ENCODE measurements at places on chromosomes 2 and 18.

DNA sequence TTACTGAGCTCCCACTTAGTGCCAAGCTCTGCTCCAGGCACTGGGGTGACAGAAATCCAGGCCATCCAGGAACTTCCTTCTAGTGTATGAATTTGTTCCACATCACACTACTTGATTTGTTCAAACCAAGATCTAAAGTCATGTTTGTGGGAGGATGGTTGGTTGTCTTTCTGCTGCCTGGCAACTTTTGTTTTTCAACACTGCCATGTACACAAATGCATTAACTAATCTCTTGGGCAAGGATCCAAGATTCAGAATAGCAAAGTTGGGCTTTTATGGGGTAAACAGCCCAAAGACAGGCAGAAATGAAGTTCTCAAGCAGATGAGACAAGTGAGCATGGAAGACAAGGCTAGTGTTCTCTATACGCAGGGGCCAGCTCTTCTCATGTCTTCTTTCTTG lies 53.4 kb upstream of the PROKR1 start:
- no peak for DNase-seq

- DNase-seq: no peak
Observed at GRCh38 chr2:44126106-44126797, 42.4 kb upstream of the PPM1B start.

DNA sequence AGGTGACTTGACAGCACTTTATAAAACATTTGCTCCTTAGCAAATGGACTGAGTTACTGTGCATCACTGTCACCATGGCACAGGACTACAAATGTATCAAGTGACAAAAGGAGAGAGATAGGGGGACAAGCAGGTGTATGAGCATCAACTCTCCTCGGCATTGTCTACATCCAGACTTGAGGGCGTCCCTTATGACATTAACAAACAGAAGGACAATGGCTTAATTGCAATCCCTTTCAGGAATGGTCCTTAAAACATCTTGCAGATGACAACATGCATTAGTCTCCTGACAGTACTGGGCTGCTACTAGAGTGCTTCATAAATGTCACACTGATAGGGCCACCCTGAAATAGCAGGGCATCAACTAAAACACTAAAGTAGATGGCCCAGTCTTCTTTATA lies 198.8 kb downstream of the PDE1A start:
- DNase-seq: no peak

GRCh38 chr2:159449504-159450124 lies 163.1 kb upstream of the WDSUB1 start:
- no peak for DNase-seq

DNA sequence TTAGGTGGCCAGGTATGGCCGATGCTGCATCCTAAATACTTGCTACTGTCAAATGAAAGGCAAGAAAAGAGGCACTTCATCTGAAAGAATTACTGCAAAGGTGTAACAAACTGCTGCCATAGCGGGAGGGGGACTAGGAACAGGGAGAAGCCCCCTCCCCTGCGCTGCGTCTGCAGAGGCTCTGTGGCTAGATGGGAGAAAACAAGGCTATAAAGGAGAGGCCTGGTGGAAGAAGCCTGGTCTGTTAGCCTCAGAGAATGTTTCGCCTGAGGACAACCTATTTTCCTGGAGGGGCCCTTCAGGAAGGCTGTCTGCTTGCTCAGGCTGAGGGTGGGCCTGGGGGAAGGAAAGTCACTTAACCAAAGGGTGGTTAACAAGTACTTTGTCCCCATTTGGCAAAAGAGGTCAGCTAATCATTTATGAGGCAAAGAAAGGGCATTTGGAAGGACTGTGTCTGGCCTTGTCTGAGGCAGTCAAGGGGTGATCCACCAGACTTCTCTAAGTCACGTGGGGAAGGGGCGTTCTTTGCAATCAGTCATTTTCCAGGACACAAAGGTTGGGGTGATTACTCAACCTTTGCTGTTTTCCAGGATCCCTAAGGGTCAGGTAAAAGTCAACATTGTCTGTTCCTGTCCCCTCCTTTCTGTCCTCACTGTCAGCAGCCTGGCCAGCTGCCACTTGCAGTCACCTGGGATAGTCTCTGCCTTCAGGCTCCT lies 103.0 kb upstream of the TMEM200C start:
- no peak for DNase-seq

DNA sequence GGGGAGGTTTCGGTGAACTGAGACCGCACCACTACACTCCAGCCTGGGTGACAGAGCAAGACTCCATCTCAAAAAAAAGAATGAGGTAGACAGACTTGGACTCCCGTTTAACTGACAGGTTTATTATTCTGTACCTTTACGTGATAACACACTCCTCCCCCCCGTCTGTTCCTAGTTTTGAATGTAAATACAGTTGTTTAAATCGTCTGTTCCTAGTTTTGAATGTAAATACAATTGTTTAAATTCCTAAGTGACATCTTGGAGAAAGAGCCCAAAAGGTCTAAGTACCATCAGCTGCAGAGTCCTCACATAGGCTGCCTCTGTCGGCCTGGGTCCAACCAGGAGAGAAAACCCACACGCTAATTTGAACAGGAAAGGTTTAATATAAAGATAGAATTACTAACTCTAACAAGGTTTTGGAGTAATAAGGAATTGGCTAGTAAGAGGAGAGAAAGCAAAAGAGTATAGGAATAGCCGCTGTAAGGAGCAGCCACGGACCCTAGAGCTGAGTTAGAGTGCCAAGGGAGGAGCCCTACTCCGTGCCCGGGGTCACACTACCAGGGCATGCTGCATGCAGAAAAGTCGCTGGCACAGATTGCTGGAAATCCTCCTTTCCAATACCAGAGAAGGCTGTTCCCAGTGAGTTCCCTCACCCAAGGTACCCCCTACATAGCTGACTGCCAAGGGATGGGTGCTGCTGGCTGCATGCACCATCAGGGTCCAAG lies 83.5 kb upstream of the RANBP2 start:
- DNase-seq: no peak

- DNase-seq: no peak
Observed at GRCh38 chr2:12915787-12916186, 199.1 kb downstream of the TRIB2 start.

- no peak for DNase-seq
Observed at GRCh38 chr2:237696461-237696860, 69.1 kb downstream of the LRRFIP1 start.

DNA sequence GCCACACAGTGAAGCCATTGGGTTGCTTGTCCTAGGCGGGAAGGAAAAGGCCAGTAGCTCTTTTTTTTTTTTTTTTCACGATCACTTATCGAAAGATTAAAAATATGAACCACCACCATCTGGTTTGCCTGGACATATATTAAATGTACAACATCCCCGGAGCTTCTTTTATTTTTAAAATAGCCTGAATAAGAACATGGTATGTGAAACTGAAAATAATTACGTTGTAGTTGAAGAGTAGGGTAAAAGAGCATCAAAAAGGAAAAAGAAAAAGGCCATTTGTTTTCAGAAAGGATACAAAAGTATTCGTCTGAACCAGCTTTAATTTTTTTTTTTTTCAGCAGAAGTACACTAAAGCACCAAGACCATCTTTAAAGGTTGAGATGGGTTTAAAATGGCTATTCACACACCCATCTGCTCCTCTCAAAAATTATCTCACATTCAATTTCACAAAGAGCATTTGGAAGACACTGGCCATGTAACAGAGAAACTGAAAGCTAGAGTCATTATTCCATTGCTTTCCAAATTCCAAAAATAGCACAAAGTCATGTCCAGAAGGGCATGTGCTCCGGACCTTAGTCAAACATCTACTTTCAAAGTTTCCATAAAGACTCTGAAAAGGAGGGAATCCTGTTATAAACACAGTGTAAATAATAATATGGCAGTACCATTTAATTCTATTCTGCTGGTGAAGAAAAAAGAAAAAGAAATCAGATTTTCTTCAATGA lies 82.9 kb downstream of the SCN3A start:
- no peak for DNase-seq

DNA sequence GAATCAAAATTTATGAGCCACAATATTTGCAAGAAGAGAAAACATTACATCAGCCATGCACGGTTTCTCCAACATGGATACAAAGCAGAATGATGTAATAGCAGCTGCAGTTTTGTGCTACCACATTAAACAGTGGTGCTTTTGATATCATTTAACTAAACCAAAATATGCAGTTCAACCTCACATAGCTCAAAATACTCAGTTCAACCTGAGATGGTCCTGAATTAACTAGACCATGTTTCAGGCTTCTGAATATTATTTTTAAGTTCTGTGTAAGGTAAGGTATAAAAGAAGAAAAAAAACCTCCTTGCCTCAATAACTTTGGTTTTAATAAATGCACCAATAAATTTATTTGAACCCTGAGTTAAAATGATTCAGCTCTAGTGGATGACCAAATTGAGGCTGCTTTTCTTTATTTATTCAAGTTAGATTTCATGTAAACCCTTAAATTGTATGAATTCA lies 18.8 kb upstream of the TSPYL6 start:
- DNase-seq: no peak

GRCh38 chr2:234098681-234099080 lies 48.2 kb downstream of the SPP2 start:
- DNase-seq: no peak

- no peak for DNase-seq
Observed at GRCh38 chr2:65199166-65199565, 28.5 kb upstream of the ACTR2 start.

DNA sequence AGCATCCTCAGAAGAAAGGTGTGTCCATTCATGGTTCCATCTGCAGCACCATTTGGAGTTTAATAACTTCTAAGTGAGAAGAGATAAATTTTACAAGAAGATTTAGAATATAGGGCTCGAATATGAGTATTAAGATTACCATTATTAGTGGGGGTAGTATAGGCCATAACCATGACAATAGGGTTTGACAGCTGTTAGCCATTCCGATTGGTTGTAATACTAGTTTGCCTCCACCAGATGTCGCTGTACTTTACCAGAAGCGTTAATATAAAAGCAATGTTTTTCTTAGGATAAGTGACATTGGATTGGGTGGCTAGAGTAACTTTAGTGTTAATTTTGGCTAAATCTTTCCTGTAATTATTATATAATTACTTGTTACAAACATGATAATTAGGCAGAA lies 107.5 kb upstream of the SRD5A2 start:
- no peak for DNase-seq

DNA sequence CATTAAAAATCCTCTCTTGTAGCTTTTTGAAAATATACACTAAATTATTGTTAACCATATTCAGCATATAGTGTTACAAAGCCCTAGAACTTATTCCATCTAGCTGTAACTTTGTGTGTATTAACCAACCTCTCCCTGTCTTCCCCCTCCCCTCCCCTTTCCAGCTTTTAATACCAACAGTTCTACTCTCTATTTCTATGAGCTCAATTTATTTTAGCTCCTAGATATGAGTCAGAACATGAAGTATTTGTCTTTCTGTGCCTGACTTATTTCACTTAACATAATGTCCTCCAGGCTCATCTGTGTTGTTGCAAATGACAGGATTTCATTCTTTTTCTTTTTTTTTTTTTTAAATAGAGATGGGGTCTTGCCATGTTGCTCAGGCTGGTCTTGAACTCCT lies 45.1 kb downstream of the GPD2 start:
- DNase-seq: no peak

DNA sequence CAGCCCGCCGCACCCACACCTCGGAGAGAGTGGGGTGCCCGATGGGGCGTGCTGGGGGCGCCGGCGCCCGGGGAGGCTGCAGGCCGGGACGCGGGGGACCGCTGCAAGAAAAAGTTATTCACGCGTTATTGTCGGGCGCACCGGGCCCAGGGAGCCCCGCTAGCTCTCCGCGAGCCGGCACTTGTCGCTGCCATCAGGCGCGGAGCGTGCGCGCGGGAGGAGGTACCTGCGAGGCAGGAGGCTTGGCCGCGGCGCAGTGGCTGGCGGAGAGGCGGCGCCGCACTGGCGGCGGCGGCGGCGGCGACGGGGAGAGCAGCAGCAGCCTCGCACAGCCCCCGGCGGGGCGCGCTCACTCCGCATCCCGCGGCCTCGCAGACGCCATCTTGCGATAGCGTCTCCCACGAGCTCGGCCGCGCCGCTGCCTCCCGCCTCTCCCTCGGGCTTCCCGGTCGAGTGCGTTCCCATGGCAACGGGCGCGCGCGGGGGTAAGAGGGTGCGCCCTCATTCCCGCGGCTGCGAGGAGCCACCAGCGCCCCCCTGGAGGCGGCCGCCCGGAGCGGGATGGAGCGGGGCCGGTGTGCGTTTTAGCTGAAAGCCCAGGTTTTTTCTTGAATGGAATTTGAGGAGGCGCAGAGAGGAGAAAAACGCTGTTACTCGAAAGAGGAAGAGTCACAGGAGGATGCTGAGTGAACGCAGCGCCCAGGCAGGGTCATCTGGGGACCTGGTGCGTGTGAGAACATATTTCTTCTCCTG lies at the start of gene CHN1:
CHN1 (minus strand) TSS at position 402 of the 753 bp plus-strand sequence. CDS start 469 bp downstream, outside the sequence.
- DNase-seq: peak; percentile 36

DNA sequence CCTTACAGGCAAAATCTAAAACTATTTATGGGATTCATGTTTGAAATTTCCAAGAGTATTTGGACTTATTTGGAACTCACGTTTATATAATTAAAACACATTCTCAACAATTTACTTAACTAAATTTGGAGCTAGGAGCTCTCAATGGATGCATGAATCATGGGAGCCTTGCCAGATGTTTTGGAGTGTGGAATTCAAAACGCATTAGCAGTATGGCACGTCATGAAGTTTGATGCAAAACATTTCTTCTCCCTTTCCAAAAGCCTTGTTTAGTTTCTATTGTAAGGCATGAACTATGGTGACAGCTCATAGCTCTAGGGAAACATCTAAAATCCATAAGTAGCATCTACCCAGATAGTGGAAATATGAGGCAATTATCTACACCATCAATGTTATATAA lies 701.6 kb downstream of the SATB2 start:
- no peak for DNase-seq

GRCh38 chr2:27964067-27964466 lies 73.5 kb downstream of the BABAM2 start:
- DNase-seq: no peak

- DNase-seq: no peak
Observed at GRCh38 chr2:40457366-40457765, 5.5 kb upstream of the SLC8A1 start.

- no peak for DNase-seq
Observed at GRCh38 chr2:196959734-196960338, 33.3 kb upstream of the PGAP1 start.

GRCh38 chr2:55718165-55719008 lies 24.7 kb upstream of the PNPT1 start:
- DNase-seq: no peak

DNA sequence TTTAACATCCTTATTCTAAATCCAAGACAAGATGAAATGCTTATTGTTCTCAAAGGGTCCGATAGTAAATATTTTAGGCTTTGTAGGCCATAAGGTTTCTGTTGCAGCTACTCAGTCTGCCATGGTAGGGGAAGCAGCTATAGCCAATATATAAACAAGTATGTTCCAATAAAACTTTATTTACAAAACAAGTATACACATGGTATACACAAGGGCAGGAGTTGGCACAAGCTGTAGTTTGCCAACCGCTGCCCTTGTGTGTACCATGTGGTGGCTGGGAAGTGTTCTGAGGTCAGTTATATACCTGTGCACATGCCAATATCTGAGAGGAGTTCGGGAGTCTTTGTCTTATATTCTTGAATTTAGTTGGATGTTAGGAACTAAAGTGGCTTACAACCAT lies 126.0 kb upstream of the DNMT3A start:
- DNase-seq: no peak
